ENCODE measurements at places on chromosomes 7 and 10.

GRCh38 chr7:92956575-92956974, 120.2 kb upstream of the CDK6 start:
- DNase-seq = no peak

DNA sequence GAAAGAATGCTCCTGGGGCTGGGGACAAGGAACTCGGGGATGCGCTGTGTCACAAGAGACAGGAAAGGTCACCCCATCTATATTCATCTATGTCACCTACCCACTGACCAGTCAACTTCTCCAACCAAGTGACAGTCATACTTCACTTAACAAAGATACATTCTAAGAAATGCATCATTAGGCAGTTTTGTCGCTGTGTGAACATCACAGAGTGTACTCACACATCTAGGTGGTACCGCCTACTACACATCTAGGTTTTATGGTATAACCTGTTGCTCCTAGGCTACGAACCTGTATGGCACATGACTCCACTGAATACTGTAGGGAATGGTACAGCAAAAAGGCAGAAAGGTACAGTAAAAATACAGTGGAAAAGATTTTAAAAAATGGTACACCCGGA, 3.8 kb upstream of the ADAM12 start:
- DNase-seq = no peak

DNA sequence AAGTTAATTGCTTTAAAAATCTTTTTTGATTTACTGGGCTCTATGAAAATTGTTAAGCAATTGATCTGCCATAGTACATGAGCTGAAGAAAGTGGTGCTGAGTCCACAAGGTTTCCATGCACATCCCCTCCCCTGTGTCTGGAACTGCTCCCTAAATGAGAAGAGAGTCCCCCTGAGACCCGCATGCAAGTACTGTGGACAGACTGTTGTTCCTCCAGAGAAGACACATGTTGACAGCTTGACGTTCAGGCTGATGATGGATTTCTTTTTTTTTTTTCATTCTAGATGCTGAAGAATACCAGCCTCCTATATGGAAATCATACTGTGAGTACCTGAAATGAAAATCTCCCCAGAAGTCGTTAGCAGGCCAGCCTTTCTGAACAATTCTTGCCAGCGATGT, 159.8 kb downstream of the CHN2 start:
- no peak for DNase-seq

DNA sequence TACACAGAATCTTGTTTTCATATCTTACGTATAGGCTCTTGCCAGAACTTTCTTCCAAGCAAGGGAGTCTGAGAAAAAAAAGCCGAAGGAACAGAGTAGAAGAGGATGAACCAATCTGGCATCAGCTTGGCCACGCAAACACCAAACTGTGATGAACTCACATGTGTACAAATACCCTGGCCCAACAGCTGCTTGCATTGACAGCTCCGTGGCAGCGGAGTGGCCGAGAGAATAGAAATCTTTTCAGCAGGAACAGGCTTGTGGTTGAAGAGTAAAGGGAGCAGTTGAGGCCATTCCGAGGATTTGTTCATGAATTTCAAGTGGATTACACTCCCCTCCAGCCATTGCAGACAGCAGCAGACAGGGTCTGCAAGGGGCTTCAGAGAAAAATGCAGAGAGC, 173.8 kb upstream of the PLXNA4 start:
- no peak for DNase-seq

DNA sequence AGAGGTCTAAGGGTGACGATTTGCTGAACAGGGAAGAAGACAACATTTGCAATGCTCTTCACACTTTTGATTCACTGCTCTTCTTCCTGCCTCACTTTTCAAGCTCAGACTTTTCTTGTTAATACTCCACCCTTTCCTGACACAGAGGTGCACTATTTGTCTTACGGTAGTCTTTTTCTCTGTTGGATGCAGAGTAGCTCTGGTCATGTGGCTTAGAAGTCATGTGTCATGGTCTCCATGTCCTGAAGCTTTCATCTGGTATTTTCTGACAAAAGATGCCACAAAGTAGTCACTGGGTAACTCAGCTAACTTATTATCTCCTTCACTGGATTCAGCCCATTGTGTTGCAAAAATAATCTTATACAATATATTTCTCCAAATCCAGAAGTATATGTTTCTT, 149.1 kb downstream of the TFEC start:
- DNase-seq = no peak

DNA sequence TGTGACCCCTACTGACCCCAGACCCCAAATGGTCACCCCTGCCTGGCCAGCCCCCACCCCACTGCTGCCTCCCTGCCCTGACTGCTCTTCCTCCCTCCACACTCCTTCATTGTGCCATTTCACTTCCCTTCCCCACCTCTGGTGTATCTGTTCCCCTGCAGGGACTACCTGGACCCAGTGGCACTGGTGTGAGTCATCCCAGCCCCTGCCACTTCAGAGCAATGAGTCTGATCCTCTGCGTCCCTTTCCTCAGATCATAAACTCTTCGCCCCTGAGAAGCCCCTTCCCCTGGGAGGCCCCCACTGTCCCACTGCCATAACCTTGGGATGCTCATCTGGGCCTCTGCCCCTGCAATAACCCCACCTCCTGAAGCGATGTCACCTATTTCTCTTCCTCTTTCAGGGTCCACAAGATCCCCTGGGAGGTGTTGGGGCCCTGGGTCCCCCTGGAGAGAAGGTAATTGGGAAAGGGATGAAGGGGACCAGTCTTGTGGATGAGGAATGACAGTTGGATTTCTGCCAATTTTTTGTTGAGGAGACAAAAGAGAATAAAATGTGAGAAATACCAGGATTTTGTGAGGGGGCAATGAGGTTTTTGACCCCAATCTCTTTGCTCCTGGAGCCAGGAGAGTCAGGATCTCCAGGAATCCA, 19.1 kb upstream of the VOPP1 start:
- DNase-seq = no peak

DNA sequence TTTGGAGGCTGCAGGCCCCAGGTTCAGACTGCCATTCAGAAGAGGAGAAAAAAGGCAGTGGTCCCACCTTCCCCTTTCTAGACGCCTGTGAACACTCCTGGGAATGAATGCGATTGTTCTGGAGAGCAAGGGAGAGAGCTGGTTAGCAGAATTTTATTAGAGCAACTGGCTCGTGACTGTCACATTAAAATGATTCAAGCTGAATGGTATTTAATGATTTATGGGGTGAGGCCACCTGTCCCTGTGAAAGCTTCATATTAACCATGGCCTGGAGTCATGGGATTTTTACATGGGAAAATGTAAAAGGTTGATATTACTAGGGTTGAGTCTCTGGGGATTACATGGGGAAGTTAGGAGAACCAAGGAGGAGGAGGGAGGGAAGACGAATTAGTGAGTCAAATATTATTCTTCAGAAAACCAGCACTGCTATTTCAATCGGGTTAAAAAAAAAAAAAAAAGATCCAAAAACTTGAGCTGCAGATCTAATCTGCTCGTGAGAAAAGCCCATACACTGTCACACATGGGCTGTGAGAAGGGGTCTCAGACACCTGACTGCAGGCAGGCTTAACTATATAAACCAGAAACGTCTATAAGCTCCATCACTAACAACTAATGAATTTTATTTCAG, 8.3 kb downstream of the CXCL12 start:
- no peak for DNase-seq

- no peak for DNase-seq
Measured at GRCh38 chr10:76905251-76905650, 732.4 kb downstream of the KCNMA1 start.

- DNase-seq = no peak
Measured at GRCh38 chr10:62597226-62597625, 207.3 kb upstream of the ADO start.

GRCh38 chr7:44080686-44081265, 1.6 kb downstream of the POLM start:
- no peak for DNase-seq

DNA sequence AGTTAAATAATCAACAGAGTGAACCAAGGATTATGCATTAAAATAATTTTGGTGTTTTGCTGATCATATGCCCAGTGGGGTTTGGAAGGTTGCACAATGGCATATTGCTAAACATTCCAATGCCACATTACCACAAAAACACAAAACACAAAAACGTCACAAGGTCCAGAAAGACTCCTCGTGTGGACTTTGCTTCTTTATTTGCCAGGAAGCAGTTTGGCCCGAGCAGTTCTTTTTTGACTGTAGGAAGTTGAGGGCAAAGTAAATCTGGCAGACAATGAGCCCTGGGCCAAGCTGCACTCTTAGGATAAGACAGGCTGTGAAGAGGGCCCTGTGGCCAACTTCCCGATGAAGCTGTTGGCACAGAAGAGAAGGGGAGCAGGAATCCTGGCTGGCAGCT, 39.2 kb upstream of the SLC35B4 start:
- DNase-seq = no peak
